ENCODE measurements at places on chromosomes 5 and 9. TPM values are rescaled to one million over a fixed set of nuclear protein-coding genes. Genes with fewer than 3 reads are reported as not detected.
A peak's percentile ranks its signal among the peaks of the same experiment; 100 is the strongest.

The TNFSF15 gene
- 0.08 TPM for total RNA-seq

The SLC34A3 gene
- total RNA-seq = not detected

The COL5A1 gene
- total RNA-seq = 18.7 TPM

DNA sequence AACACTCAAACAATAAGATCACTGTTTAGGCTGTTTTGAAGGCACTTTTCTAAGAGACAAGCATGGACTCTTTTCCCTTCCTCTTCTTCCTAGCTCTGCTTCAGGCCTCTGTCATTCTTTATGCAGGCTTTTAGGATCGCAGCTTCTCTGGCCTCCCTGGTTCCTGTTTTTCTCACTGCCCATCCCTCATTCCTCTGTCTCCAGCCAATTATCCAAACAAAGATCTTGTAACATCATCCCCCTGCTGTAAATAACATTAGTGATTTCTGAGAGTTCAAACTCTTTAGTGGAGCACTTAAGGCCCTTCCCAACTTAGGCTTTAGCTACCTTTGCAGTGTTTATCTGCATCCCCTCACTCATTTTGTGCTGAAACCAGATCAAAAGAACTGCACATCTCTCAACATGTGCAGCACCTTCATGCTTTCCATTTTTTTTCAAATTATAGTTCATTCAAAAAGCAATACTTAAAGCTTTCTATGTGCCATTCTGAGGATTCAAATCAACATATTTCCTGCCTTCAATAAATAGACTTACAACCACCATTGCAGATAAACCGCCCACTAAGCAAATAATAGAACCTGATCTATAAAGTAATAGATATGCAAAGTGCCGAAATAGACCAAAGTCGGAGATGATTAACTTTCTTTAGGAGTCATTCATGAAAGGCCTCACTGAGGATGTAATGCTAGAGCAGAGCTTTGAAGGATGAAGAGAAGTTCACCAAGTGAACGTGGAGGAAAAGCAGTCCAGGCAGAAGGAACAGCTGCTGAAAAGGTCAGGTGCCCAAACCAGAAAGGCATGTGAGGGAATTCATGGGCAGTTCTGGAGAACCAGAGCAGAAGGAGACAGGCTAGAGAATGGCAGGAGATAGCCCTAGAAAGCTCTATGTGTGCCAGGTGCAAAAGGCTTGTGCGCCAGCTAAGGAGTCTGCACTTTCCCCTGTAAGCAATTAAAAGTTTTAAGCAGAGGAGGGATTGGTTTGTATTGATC, 95.8 kb upstream of the ZNF366 start:
- DNase-seq = no peak

DNA sequence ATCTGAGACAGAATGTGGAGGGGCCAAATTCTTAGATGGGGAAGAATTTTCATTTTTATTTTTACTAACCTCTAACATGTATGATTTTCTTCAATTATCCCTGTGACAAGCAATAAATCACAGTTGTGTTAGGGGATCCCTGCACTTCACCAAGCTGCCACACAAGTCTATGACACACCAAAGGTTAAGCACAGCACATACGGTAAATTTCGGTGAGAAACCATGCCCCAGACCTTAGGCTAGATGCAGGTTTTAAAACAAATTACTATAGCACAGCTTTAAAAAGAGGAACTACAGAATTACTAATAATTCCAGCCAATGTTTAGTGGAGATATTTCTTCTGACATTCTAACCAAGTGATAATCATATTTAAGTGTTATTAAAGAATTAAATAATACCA, 175.7 kb upstream of the RORB start:
- DNase-seq = no peak

- no peak for DNase-seq
These were observed 342.7 kb downstream of the ADGRV1 start for GRCh38 chr5:90901261-90901660.

DNA sequence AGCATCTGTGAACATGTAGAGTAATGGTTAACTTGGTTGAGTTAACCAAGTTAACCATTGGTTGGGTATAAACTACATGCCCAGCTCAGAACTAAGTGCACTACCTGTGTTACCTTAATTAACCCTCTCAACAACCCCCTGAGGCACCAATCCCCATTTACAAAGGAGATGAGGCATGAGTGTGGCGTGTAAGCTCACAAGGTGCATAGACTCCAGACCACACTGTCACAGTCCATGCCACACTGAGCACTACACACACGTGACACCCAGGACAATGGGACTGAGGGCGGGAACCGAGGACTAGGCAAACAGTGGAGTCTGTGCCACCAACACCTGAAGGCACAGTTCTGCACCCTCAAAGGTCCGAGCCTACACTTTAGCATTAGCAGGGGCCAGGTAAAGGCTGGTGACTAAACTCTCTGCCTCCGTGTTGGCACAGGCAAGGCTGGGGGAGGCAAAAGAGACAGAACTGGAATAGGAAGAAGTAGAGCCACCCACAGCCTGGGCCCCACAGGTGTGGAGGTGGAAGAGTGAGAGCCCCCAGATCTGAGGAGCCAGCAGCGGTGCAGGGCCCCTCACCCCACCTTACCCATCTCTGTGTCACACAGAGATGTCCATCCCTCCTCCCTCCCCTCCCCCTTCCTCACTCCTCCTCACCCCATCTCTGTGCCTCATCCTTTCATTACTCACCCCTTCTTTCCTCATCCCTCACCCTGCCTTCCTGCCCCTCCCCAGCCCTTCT, 2.2 kb upstream of the DNAJB5 start:
- peak; percentile 32 for DNase-seq

DNA sequence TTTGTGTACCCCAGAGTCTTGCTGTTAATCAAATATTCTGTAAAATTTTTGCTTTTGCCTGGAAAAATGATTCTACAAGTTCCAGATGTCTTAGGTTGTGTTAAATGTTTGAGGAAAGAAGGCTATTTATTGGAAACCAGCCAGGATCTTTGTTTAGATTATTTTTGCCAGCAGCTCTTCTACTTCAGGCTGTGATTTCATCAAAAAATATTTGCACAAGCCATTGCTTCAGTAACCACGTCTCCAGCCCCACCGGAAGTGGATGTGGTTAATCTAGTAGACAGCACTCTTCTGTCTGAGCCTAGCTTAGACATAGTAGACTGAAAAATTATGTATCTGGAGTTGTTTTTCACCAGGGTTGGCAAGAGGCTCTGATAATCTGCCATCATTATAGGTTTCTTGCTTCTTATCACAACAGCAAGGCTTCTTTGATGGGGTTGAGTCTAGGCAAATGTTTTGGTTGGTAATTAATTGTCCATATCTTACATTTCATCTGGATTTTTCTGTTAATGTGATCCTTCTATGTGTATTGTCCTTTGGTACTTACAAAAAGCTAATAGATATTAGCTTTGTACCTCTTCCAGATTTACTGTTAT, 17.1 kb downstream of the KCTD16 start:
- DNase-seq = peak; percentile 58

DNA sequence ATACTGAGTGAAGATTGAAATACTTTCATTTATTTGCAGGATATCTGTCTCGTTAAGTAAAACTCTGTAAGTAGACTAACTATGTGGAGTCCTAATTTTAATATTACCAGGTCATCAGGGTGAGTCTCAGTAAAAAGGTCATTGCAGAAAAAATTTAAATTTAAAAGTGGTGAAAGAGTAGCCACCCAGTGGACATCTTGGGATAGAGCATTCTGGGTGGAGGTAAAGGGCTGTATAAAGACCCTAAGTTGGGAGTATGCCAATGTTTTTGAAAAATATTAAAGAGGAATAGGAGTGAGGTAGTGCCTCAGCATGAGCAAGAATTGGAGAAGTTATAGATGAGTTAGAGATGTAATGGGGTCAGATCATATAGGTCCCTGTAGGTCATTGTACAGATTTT, 145.5 kb downstream of the HMHB1 start:
- DNase-seq = no peak
